SK-N-MC (cell line): ENCODE measurements at places on chromosomes 4 and X.

DNA sequence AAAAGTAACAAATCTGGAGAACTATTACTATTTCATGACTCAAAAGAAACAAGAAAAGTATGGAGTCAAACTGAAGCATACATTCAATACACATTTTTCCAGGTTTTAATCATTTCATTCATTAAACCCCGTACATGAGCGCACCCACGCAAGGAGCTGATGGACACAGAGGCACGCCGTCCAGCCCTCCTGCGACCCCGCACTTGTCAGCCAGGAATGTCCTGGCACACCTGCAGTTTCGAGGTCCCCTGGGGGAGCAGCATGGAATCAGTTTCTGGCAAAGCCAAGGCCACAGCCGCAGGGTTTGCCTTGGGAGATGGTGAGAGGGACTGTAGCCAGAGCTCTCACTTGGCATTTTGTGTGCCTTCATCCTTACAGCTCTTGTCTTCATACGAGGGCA lies 12.8 kb upstream of the SLC2A9 start:
- no peak for DNase-seq

DNA sequence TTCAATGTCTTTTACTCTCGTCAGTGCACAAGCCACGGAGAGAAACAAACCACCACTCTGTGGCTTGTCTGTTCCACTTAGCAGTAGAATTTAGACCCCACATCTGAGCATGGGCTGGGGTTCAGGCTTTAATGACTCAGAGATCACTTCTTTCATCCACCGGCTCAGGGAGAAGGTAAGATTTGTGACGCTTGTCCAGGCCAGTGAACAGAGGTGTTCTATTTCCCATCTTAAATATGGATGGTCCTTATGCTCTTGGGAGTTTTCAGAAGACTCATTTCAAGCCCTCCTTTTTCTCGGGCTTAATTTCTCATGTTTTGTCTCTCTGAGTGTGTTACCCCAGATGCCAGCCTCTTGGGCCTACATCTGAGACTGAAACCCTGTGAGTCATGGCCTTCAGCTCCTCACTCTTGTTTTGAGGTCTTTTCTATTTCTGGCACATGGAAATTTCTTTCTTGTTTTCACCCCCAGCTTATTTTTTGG lies 127.4 kb upstream of the SFRP2 start:
- DNase-seq: no peak

GRCh38 chr4:47835494-47835893 lies 2.4 kb downstream of the CORIN start:
- DNase-seq: no peak

DNA sequence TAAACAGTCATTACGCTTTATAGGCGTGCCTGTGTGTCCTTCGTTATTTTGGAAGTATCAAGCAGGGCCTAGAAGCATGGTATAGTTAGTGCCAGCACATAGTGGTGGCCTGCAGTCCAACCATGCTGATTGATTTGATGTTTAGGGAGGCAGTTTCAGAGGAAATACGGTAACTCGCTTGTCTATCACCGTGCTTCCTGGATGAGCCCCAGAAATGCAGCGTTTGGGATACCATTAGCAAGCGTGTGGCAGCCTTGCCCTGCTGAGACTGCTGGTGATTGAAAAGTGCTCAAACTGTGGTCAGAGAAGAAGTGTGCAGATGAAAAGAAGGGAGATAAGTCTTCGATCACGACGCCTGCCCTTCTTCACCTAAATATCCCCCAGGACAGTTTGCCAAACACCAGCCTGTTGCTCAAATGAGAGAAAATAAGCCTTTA lies 158.4 kb downstream of the CHIC2 start:
- no peak for DNase-seq

- DNase-seq: no peak
Observed at GRCh38 chr4:151939670-151940069, 178.9 kb upstream of the GATB start.

DNA sequence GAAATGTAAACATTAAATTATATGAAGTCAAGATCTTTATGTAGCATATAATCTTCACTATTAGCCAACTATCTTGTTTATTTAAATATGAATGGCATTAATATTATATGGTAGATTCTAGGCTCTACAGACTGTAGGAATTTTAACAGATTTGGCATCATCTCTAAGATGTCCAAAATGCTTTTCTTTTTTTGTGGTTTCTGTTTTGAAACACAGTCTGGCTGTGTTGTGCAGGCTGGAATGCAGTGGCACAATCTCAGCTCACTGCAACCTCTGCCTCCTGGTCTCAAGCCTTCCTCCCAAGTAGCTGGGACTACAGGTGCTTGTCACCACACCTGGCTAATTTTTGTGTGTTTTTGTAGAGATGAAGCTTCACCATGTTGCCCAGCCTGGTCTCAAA lies 76.2 kb downstream of the ELOVL6 start:
- DNase-seq: no peak

DNA sequence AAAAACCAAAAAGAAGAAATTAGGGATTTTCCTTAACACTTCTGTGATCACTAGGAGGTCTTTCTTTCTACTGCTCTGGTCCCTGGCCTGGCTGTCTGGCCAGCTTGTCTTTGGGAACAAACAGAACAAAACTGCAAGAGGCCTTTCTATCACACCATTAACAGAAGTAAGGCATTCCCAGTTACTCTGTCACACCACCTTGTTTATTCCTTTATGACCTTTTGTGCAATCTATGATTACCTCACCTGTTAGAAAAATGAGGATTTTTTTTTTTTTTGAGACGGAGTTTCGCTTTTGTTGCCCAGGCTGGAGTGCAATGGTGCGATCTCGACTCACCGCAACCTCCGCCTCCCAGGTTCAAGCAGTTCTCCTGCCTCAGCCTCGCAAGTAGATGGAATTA lies 3.0 kb downstream of the METAP1 start:
- DNase-seq: no peak

DNA sequence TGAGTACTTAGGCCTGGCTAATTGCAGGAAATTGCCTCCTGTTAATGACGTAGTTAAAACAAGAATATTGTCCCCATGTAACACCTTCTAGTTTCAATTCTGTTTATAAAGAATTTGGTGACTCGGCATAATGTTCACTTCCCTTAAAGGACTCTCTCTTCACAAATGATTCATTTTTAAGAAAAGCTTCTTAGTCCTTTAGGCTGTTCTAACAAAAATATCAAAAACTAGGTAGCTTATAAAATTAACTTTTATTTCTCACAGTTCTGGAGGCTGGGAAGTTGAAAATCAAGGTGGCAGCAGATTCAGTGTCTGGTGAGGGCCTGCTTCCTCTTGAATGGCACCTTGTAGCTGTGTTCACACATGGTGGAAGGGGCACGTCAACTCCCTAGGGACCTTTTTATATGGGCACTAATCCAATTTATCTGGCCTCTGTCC lies 23.8 kb downstream of the COL25A1 start:
- no peak for DNase-seq

- no peak for DNase-seq
Observed at GRCh38 chrX:21354725-21355124, 19.5 kb upstream of the CNKSR2 start.

- DNase-seq: peak; percentile 62
Observed at GRCh38 chr4:94621491-94622080, 136.2 kb upstream of the BMPR1B start.
